Left colon (tissue), 2 donors: ENCODE measurements at places on chromosomes 4 and X.

GRCh38 chr4:110059556-110060191 lies 138.7 kb downstream of the ELOVL6 start:
- DNase-seq = no peak

DNA sequence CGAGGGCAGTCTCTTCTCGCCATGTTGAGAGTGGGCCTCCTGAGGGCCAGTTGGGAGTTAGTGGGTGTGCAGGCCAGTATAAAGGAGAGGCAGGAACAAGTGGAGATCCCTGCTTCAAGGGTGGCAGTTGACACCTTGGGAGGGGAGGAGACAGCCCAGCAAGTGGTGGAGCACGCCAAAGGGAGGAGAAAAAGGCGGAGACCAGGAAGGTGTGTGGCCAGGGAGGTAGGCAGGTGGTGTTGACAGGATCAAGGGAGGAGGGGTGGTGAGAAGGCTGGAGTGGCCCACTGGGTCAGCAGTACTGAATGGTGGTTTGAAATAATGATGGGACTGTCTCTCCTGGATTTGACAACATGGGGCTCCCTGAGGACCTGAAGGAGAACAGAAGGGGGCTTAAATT lies 32.6 kb downstream of the ZNF185 start:
- no peak for DNase-seq

GRCh38 chr4:85812776-85813175 lies 337.8 kb downstream of the ARHGAP24 start:
- no peak for DNase-seq

GRCh38 chrX:37921758-37922157 lies 74.4 kb upstream of the DYNLT3 start:
- no peak for DNase-seq

DNA sequence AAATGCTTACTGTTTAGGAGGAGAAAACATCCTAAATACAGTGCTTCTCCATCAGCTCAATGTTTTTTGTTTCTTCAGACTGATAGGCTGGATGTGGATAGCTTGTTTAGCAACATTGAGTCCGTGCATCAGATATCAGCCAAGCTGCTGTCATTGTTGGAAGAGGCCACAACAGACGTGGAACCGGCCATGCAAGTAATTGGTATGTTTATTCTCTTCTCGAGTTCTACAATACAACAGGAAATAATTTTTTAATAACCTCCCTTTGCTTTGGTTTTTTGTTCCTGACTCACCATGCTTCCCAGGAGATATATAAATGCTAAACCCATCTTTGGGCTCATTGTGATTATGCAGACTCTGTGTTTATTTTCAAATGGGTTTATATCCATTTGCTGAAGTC lies 60.9 kb downstream of the ARHGEF38 start:
- DNase-seq = no peak

- DNase-seq = no peak
Observed at GRCh38 chr4:84631573-84631972, 48.6 kb downstream of the CDS1 start.

- DNase-seq = no peak
Observed at GRCh38 chr4:113784497-113785250, 23.1 kb upstream of the CAMK2D start.

GRCh38 chr4:18021470-18021719 lies 160 bp downstream of the LCORL start:
- no peak for DNase-seq

GRCh38 chrX:10841579-10841978 lies 221.2 kb upstream of the MID1 start:
- no peak for DNase-seq

- no peak for DNase-seq
Observed at GRCh38 chr4:38683276-38683675, 19.3 kb downstream of the KLF3 start.

- no peak for DNase-seq
Observed at GRCh38 chrX:104351173-104351769, 96.5 kb upstream of the ESX1 start.

DNA sequence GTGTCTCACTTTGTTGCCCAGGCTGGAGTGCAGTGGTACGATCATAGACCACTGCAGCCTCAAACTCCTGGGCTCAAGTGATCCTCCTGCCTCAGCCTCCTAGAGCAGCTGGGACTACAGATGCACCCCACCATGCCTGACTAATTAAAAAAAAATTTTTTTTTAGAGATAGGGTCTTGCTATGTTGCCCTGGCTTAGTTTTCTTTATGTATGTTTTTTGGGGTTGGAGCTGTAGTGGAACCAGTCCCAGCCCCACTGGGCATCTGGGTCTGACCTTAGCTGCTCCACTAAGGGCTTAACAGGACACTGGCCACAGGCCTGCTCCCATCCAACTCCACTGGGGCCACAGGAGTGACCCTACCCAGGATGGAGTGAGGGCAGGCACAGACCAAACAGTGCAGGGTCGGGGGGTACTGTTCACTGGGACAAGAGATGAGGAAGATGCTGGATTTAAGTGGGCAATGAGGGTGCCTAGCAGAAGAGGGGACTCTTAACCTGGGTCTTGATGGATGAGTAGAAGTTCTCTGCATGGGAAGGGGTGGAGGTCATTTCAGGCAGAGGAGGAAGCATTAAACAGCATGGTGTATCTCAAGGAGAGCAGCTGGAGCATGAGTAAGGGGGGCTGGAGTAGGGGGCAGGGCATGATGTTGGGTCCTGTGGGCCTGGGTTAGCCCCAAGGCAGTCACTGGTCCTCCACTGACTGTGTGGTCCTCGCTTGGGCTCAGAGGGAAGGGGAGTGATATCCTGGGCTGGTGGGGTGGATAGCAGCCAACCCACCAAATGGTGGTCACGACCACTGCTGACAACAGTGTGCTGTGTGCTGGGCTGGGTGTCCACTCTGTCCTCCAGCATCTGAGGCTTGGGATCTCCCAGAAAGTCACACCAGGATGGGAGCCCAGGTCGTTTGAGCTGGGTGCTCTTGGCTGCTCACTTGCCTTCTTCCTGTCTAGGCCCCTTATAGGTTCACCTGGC lies 24.1 kb upstream of the ADD1 start:
- no peak for DNase-seq

- DNase-seq = no peak
Observed at GRCh38 chr4:24932515-24933225, 19.8 kb upstream of the CCDC149 start.

DNA sequence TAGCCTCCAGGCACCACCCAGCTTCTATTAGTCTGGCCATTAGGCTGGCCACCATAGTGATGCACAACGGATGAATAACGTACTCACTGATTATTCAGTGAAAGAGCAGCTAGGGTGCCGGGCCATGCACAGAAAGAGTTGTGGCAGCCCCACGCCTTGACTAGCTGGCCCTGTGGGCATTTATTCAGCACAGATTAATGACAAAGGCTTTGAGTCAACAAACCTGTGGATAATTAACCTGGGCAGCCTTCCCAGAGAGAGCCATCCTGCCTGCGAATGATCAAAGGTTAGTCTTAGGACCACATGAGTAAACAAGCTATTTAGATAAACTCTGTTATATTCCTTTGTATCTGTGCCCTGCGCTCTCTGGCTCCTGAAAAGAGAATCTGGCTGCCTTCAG lies 37.2 kb downstream of the MAP9 start:
- DNase-seq = no peak

DNA sequence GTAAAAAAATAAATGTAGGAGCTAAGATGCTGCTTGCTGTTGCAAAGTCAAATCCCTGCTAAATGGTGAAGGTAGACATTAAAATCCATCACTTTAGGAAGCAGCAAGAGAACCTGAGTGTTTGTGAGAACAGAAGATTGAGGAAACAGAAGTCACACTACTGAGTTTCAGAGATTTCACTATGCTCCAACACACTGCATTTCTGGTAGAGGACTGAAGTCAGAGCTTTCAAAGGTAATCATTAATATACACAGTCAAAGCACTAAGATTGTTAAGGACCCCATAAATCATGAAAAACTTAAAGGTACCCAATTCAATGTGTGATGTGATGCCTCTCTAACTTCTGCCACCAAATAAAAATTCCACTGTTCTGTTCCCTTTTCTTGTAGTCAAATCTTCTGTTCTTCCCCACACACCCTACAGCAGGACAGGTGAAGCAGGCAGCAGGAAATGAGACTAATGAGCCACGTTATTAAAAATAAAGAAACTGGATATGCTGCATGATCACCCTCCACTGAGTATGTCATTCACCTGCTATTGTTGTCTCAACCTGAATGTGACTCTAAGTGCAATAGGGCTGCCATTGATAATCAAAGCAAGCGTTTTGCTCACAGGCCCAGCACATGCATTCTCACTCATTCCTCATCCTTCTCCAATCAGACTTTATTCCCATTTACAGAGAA lies 28.9 kb upstream of the APELA start:
- no peak for DNase-seq

GRCh38 chr4:8538076-8538702 lies 42.0 kb upstream of the GPR78 start:
- no peak for DNase-seq

DNA sequence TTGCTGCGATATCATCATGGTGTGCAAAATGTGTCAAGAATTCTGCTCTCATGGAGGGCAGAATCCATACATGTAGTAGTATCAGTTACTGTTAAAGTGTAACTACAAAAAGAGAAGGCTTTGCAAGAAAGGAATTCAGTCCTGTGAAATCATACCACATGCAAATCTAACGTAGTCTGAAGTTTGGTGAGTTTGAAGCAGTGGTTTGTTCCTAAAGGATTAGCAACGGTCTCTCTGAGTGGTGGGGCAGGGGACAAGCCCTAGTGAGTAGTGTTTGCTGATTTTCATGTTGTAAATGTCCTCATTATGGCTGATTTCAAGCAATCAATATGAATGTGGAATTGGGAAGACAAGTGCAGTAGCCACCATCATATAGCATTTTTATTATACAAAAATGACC lies 47.1 kb upstream of the CLNK start:
- no peak for DNase-seq

DNA sequence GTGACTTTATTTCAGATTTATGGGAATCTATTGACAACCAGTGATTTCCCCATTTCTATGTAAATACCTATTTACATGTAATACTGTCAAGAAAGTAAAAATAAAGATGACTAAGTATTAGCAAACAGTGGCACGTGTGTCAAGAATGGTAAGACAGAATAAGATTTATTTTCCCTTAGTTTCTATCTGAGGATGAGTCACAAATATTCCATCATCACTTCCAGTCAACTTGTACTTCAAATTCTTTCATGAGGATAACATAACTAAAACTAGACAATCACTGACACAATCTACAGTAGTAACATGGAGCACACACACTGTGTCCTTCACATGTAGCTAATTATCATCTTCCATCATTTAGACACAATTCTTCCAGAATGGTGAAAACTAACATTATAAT lies 625.3 kb upstream of the PCDH7 start:
- DNase-seq = no peak

GRCh38 chr4:27595571-27596360 lies 735.1 kb downstream of the STIM2 start:
- no peak for DNase-seq

DNA sequence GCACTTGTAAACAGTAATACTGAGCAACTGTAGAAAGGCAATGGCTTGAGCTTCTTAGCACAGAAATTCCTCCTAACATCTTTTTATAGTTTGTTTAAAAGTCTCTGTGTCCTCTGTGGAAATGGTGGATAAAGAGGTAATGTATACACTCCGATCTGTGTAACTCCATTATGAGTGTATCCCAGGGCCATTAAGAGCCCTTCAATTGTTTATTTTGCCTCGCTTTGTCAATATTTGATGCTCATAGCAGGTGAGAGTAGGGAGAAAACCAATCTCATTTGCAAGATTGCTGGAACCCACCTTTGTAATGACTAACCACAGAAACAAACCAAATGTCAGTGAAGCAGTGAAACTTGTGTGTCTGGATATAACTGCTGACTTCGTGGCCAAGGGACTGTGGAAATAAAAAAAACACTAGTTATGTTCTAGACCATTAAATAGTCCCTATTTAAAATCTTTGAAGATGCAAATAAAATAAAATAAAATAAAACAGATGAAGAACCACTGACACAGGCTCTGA lies 598.2 kb upstream of the BOD1L1 start:
- DNase-seq = no peak

DNA sequence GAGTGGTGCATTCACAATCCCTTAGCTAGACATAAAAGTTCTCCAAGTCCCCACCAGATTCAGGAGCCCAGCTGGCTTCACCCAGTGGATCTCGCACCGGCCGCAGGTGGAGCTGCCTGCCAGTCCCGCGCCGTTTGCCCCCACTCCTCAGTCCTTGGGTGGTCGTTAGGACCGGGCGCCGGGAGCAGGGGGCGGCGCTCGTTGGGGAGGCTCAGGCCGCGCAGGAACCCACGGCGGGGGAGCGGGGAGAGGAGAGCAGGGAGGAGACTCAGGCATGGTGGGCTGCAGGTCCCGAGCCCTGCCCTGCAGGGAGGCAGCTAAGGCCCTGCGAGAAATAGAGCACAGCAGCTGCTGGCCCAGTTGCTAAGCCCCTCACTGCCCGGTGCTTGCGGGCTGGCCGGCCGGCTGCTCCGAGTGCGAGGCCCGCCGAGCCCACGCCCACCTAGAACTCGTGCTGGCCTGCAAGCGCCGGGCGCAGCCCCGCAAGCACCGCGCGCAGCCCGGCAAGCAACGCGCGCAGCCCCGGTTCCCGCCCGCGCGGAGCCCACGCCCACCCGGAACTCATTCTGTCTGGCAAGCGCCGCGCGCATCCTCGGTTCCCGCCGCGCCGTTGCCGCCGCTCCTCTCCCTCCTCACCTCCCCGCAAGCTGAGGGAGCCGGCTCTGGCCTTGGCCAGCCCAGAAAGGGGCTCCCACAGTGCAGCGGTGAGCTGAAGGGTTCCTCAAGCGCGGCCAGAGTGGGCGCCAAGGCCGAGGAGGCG lies 153.5 kb downstream of the SLC7A11 start:
- DNase-seq = no peak

DNA sequence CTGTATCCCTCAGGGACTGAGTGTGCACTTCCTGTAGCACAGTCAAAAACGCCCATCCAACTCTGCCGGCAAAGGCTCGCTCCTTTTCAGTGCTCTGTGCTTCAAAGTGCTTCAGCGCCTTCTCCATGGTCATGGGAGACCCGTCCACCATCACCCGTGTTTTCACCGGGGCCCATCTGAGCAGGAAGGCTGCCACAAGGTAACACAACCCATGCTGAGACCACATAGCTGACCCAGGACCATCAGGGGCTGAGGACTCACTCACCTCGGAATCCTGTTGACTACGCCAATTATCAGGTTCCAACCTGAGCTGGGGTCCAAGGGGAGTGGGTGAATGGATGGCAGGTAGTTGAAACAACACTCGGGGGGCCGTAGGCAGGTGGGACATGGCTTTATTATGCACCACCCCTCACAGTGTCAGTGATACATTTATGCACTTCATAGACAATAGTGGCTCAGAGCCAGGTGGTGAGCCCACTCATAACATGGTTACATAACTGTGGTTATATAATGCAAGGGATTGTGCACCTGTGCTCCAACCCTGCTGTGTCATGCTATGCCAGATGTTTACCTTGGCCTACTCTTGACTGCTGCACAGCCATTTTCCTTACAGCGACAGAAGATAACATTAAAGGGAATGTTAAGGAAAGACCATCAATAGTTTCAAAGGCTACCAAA lies 227.8 kb downstream of the ADGRL3 start:
- DNase-seq = no peak

GRCh38 chr4:5472160-5472591 lies 236.2 kb downstream of the EVC2 start:
- no peak for DNase-seq

- DNase-seq = no peak
Observed at GRCh38 chr4:144295286-144295995, 154.9 kb upstream of the GYPA start.

GRCh38 chr4:175456131-175456530 lies 355.9 kb downstream of the GPM6A start:
- DNase-seq = no peak

- no peak for DNase-seq
Observed at GRCh38 chrX:43685221-43685620, 29.1 kb downstream of the MAOA start.
